ENCODE measurements at places on chromosomes 5 and 9.

DNA sequence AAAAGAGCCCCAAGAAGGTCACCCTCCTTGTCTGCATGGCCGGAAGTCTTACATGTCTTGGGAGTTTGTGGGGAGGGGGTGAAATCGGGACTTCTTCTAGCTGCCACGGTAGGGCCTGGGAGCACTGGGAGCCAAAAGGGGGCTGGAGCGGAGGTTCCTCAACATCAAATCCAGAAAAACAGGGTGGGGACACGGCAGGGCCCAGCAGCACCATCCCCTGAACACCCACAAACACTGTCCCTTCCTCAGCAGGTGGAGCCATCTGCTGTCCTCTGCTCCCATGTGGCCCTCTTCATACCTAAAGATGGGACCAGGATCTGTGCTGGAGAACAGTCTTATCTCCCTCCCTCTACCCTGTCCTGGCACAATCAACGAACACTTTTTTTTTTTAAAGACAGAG is 2.7 kb downstream of the TERT start:
- no peak for DNase-seq

DNA sequence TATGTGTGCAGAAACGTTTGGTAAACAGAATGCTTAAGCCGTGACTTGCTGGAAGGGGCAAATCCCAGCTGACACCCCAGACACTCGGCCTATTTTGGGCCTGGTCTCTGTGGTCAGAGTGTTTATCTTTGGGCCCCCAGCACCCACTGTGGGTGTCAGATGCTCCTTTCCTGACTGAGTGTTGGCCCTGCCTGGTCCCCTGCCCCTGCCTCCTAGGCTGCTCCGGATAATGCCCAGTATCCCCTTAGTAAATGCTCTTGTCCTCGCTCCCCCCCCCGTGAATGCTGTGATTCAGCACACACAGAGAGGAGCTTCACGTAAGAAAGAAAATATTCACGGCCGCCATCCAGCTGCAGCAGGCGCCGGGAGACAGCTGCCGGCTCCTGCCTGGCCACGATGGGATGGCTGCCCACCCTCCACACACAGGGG is 11.3 kb upstream of the ANGPTL2 start:
- no peak for DNase-seq

DNA sequence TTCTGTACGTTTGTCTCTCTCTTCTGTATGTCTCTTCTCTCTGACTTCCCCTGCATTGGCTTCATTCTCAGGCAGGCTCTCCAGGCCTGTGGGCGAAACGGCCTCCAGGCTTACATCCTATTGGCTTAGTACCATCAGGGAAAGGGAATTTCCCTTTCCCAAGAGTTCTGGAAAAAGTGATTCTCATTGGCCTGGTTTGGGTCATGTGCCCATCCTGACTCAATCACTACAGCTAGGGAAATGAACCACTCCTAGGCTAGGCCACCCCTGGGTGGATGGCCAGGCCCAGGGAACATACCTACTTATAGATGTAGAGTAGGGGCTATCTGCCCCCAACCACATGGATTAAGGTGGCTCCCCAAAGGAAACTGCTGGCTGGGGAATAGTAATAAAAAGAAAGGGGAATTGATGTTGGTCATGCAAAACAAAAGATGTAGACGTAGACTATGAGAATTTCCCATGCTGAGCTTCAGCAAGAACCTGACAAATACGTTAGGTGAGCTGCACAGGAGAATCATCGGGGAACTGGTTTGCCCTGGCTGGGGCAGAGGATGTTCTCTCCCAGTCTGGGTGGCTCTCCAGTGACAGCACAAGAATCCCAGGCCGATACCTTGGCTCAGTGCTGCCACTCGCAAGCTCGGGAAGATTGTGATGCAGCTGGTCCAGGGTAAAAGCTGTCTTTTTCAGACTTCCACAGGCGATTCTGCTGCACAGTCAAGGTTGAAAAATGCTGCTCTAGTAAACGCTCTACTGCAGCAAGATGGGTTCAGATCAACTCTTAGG is 3.7 kb upstream of the EGR1 start:
- DNase-seq, result no peak

GRCh38 chr5:17123010-17123409 is 94.4 kb upstream of the BASP1 start:
- DNase-seq, result no peak

- DNase-seq, result no peak
Measured at GRCh38 chr9:135649508-135649907, 10.2 kb upstream of the GLT6D1 start.

- DNase-seq, result no peak
Measured at GRCh38 chr9:97431044-97431441, 19.1 kb downstream of the TDRD7 start.

- DNase-seq, result no peak
Measured at GRCh38 chr5:140228364-140228837, 53.4 kb downstream of the CYSTM1 start.

- DNase-seq, result no peak
Measured at GRCh38 chr5:120703918-120704587, 240.0 kb downstream of the PRR16 start.

GRCh38 chr5:134100283-134101091 is 14.0 kb upstream of the TCF7 start:
- DNase-seq, result no peak

DNA sequence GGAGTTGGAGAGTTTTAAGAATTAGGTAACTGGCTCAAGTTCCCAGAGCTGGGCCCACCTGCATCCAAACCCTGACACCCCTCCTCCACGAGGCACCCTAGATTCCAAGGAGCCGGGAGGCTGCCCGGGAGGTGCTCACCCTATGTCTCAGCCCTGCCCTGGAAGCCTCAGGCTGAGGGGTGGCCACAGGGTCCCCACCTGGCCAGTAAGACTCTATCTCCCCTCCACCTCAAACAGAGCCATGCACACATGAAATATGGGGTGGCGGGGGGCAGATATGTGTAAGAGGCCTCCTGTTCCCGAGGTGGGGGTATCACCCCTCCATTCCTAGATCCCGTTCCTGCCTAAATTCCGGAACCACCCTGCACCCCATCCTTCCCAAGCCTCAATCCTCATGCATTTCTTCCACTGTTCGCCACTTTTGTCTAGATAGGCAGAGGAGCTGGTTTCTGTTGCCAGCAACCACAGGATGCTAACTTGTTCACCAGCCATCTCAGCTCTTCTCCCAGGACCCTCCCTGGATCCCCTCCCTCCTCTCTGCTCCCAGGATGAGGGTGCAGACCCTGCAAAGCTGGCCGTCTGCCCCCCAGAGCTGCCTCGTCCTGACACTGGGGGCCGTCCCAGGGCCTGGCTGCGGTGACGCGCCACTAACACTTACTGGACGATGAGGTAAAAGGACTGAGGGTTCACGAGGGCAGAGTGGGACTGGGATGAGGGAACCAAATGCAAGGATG is 44.1 kb downstream of the COL23A1 start:
- DNase-seq, result no peak

- no peak for DNase-seq
Measured at GRCh38 chr5:14597080-14597479, 15.5 kb downstream of the OTULINL start.

DNA sequence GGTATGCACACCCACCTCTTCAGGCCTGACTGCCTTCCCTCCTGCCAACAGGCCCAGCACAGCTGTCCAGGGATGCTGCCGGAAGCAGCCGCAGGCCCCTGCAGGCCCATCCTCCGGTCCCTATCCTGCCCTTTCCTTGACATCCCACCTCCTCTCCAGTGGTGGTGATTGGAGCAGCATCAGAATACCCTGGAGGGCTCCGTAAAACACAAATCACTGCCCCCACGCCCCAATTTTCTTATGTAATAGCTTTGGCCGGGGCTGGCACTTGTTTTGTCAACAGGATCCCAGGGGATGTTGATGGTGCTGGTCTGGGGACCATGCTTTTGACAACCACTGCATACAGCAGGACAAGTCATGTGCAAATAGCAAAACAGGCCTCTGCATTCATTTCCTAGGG is 274.5 kb downstream of the GADD45G start:
- DNase-seq, result no peak

DNA sequence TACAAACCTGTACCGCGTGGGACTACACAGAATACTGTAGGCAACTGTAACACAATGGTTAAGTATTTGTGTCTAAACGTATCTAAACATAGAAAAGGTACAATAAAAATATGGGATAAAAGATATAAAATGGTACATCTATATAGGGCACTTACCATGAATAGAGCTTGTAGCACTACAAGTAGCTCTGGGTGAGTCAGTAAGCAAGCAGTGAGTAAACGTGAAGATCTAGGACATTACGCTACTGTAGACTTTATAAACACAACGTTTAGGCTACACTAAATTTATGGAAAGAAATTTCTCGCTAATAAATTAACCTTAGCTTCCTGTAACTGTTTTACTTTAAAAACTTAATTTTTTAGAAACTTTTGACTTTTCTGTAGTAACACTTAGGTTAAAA is 46.5 kb downstream of the MRPS27 start:
- DNase-seq, result no peak

DNA sequence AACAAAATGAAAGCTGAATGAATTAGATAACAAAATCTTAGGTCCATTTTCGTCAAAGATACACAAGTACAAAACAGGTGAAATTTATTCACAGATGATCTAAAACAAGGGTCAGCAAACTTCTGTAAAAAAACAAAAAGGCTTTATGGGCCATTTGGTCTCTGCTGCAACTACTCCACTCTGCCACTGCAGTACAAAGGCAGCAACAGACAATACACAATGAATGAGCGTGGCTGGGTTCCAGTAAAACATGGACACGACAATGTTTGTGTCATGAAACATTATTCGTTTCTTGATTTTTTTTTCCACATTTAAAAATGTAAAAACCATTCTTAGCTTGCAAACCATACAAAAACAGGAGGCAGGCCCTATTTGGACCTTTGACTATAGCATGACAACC is 71.9 kb downstream of the ECPAS start:
- DNase-seq, result no peak

GRCh38 chr9:94908011-94908563 is 181.6 kb downstream of the AOPEP start:
- DNase-seq, result no peak

DNA sequence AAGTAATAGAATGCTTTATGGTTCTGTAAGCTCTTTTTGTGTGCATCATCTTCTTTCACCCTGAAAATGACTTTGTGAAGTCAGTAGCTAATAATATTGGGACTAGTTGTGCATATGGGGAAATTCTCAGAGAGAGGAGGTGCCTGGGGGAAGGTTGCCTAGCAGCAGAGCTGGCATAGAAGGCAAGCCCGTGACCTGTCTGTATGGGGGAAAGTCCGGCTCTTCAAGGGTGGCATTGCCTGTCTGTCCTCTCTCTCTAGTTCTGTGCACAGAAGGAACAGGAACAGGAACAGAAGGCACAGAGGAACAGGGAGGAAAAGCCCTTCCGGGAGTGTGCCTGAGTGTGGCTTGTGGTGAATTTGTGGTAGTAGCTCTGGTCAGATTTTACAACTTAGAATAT is 33.1 kb downstream of the SH3GL2 start:
- DNase-seq, result no peak

- DNase-seq, result no peak
Measured at GRCh38 chr9:106800701-106801270, 62.2 kb upstream of the ZNF462 start.

- no peak for DNase-seq
Measured at GRCh38 chr9:16640649-16641048, 229.8 kb downstream of the BNC2 start.

DNA sequence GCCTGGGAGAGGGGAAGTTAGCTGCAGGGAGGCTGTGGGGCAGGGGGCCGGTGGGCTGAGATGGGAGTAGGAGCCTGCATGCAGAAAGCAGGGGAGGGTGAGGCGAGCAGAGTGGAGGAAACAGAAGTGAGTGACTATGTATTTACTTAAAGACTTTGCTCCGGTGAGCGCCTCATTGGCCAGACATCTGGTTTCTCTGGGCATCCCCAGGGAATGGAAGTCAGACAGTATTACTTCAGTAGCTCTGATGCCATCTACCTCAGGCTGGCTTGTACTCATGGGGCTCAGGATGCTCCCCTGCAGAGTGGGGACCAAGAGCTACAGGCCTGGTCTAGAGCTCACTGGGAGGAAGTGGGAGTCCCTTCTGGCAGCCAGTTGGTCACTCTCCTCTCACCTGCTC is 78.2 kb upstream of the ARAP3 start:
- DNase-seq, result no peak

GRCh38 chr9:86494644-86495111 is 140.5 kb upstream of the TUT7 start:
- no peak for DNase-seq

GRCh38 chr9:36284226-36284625 is 26.0 kb upstream of the GNE start:
- no peak for DNase-seq

DNA sequence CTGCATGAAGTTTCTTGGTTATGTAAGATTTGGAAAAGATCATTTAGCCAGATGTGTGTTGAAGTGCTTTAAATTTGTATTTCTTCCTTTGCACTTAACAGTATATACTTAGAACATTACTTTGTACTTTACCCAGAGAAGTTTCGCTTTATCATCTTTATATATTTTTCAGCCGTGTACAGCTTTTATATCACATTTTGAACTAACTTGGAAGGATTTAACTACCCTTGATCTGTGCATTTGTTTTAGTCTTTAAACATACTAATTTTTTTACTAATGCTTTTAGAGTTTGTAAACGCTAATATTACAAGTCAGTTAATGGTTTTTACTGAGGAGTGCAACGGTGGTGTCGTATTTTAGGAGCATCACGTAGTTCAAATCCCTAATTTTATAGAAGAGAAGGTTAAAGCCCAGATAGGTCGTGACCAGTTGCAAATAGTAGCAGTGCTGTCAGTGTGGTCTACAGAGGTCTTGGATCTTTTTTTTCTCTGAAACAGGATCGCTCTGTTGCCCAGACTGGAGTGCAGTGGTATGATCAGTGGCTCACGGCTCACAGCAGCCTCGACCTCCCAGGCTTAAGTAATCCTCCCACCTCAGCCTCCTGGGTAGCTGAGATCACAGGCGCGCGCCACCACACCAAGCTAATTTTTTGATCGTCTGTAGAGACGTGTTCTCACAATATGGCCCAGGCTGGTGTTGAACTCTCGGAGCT is 2.0 kb downstream of the MATR3 start:
- DNase-seq, result no peak

DNA sequence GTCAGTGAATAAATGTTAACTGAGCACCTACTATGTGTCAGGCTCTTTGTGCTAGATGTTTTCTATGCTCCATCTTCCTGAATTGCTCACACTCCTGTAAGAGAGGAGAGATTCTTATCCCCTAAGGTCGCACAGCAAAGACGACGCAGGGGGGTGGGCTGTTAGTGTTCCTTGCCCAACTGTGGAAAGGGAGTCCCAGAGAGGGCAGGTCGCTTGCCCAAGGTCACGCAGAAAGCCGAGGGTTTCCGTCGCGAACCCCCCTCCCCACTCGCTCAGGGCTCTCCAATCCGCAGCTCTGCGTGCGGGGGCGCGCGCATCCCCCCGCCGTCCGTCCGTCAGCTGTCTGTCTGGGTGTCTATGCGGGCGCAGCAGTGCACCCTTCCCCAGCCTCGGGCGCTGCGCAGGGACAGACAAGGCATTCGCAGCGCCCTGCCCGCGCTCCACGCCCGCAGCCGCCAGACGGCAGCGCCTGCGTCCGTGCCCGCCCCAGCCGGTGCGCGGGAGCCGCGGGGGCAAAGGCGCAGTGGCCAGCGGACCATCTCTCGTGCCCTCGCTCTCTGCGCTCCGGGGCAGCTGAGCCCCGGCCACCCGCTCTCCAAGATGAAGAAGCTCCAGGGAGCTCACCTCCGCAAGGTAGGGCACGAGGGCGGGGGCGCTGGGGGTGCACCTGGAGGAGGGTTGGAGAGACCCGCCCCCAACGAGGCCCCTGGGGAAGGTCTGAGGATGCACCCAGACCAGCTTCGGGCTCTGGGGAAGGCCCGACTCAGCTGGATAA is at the start of gene SLC6A7:
SLC6A7 (plus strand) TSS at position 335 of the 775 bp plus-strand sequence; CDS start at position 601, 266 bp downstream.
- no peak for DNase-seq

- DNase-seq, result no peak
Measured at GRCh38 chr5:1503241-1504068, 20.3 kb downstream of the LPCAT1 start.

- no peak for DNase-seq
Measured at GRCh38 chr5:126357585-126358342, 65.4 kb upstream of the GRAMD2B start.

Data from NCI-H1105 (cell line).